ENCODE measurements at places on chromosomes 2 and 18. TPM values are rescaled to one million over a fixed set of nuclear protein-coding genes. Genes with fewer than 3 reads are reported as not detected.

- no peak for DNase-seq
Observed at GRCh38 chr2:215712871-215713790, 277.3 kb upstream of the FN1 start.

DNA sequence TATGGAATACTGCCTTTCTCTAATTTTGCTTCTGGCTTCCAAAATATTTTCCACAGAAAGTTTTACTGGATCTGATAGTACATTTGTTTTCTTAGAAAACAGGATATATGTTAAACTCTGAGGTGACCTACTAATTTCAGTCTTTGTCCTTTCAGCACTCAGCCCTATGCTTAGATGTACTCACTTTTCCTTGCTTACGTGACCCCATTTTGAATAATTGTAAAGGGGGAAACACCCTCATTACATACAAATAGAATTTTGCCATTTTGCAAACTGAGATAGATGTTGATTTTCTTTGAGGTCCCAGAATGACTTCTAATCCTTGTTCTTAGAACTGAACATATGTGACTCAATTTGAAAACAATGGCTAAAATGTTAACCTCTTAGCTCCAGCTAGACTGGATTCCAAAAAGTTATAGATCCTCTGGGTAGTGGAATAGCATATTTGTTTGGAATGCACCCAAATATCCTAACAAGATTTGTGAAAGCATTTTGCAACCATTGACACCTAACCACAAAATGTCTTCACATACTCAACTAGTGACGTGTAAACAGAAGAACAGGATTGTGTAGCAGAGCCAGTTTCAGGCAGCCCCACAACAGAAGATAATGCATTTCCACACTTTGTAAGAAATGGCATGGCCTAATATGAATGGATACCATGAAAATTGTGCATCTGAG lies 44.8 kb upstream of the EHBP1 start:
- DNase-seq: no peak

Gene SLC9A4
- not detected for polyA plus RNA-seq

GRCh38 chr2:43592443-43592842 lies 3.4 kb downstream of the THADA start:
- no peak for DNase-seq

DNA sequence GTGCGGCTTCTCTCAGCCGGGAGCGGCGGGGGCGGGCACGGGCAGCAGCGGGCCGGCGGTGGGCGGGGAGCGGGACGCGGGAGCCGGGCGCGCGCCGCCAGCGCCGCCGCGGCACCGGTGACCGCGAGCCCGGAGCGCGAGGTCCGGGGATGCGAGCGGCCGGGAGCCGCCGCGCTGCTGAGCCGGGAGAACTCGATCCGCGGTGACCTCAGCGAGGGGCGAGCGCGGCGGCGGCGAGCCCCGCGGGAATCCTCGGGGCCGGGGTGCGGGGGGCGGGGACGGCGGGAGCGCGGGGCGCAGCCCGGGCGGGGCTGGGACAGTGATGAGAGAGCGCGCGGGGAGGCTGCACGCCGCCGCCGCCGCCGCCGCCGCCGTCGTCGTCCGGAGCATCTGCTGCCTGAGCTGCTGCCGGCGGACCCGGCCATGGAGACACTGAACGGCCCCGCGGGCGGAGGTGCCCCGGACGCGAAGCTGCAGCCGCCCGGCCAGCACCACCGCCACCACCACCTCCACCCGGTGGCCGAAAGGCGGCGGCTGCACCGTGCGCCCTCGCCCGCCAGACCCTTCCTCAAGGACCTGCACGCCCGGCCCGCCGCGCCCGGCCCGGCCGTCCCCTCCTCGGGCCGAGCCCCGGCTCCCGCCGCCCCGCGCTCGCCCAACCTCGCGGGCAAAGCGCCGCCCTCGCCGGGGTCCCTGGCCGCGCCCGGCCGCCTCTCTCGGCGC lies at the start of gene MTCL1:
Gene MTCL1, plus strand, starts transcription at position 319 of the 723 bp plus-strand sequence. Its CDS starts 105 bp downstream, at position 424.
- DNase-seq: peak; percentile 73
